ENCODE measurements at places on chromosomes 5 and 9. TPM values are rescaled to one million over a fixed set of nuclear protein-coding genes. Genes with fewer than 3 reads are reported as not detected.
A peak's percentile ranks its signal among the peaks of the same experiment; 100 is the strongest.

SGCD gene
- 54.5 TPM for total RNA-seq

LIFR gene
- total RNA-seq, result 70.8 TPM

MARCOL gene
- total RNA-seq, result not detected

PCDHGB2 gene
- 3.3 TPM for total RNA-seq

- DNase-seq, result no peak
These were observed 1167.1 kb upstream of the SEMA6A start for GRCh38 chr5:117741655-117742206.

GRCh38 chr9:106868565-106868964 lies 5.6 kb downstream of the ZNF462 start:
- no peak for DNase-seq

GRCh38 chr5:150502106-150502505 lies 5.8 kb upstream of the NDST1 start:
- no peak for DNase-seq

- no peak for DNase-seq
These were observed 68.4 kb downstream of the SCAI start for GRCh38 chr9:125074976-125075375.

GRCh38 chr5:61098251-61098995 lies 63.8 kb downstream of the SMIM15 start:
- DNase-seq, result no peak

DNA sequence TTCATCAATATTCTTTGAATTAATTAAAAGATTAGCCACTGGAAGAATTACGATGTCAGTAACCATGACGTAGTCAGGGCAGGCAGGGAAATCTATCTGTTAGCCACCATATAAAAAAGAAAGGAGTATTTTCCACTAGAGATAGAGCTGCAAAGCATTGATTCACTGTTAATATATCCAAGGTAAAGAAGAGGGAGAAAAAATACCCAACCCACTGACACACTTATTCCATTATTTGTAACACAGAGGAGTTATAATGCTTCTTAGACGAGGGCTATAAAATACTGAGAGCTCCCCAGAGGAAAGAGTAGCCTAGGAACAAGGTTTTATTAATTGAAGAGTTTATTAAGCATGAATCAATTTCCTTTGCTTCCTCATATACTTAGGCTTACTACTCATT lies 382.2 kb upstream of the CDH6 start:
- DNase-seq, result no peak

GRCh38 chr9:97629156-97629555 lies 4.0 kb downstream of the TSTD2 start:
- DNase-seq, result no peak

SMC5 gene
- total RNA-seq, result 41.9 TPM

SHC3 gene
- total RNA-seq, result 0.79 TPM

SPEF2 gene
- total RNA-seq, result 13.8 TPM

DNA sequence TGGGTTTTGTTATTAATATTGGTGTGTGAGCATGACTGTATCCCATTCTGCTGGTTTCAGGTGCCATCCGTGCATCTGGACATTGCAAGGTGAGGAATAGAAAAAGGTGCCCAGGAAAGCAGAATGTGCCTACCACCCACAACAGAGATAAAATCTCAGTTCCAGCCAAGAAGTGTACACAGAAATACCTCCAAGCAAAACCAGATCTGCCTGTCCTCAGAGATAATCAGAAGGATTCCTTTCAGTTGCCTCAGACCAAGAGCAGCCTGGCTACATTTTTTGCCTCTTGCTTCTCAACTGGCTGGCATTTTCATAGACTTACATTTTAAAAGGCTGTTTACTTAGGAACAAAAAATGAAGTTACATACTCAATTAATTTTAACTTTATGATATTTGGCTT lies 12.1 kb upstream of the ABLIM3 start:
- no peak for DNase-seq

DNA sequence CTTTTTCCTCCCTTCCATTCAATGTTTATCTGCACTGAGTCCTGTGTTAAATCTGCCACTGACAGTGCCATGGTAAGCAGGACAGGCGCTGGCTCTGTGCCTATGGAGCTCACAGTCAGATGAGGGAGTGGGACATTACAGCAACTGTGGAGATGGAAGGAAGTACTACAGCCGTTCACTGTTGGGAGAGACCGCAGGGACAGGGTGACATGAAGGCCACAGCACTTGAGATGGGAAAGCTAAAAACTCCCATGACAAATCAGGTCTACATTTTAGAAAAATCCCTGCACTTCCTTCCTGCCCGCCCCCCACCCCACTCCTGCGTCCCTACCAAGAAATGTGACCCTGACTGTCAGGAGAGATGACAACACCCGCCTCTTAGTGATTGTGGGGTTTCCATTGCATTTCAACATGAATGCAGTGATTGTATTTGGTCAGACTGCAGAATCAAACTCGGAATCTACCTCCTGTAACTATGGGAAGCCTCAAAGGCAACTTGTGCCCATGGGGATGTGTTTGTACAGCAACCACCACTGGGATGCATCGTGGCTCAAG lies 56.4 kb downstream of the GTF3C4 start:
- DNase-seq, result no peak

GDA gene
- 1.5 TPM for total RNA-seq

DNA sequence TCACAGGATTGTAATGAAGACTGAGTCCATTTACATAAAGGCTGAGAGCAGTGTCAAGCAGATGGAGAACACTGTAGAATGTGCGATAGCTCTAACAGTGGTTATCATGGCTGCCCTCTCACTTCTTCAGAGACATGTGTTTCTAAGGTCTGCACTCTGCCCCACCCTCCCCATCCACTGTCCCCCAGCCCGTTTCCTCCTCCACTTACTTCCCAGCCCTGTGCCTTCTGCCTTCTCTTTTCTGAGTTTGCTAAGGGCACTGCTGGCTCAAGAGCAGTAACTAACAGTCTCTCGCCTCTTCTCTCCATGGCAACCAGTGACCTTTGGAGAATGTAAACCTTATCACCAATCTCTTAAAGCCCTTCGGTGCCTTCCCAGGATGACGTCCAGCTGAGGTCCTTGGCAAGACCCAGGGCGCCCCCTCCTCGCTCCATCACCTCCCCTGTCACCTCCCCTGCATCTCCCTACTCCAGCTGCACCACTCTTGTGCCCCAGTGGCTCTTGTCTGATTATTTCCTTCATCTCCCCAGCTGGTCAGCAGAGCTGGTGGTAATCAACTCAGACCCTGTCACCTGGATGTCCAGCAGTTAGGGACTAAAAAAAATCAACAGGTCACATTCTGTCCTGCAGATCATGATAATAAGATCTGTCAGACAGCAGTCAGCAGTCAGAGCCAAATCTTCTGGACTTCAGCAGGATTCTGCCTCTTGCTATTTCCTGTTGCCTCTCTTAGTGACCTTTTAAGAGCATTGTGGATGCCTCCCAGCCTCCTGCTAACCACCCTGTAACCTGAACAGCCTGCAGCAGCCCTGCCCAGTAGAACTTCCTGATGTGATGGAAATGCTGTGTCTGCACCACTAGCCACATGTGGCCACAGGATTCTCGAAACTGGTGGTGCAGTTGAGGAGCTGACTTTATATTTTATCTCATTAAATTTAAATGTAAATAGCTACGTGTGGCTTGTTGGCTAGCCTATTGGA lies 9.0 kb downstream of the FXN start:
- no peak for DNase-seq

DNA sequence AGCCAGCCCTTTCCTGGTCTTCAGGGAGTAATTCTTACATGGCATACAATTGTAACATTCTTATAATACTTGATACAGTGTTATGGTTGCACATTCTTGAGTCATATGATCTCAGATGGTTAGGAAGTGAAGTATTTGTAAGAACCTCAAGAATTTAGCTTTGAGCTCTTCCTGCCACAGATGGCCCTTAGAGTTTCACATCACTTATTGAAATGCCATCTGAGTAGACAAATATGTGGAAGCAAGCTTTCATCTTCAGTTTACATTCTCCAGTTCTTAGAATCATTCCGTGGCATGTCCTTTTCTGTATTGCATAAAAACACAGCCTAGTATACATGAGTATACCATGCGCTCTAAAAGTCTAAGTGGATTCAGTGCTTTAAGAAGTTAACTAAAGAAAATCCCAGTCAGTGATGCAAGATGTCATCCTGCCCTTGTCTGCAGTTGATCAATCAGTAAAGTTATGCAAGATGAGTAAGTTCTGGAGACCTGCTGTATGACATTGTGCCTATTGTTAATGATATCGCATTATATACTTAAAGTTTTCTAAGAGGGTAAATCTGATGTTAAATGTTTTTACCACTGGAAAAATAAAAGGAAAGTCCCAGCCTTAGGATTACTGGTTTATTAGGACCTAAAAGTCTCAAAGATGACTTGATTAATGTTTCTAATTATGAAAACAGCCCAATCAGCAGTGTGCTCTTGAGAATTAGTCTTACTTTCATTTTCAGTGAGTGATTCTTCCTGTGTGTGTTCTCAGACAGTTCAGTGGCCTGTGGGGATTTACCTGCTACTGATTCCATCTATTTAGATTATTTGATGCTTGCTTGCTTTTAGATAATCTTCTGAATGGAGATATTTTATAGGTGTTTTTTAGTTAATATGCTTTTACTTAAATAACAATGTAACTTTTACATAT lies 29.4 kb downstream of the RHOBTB3 start:
- peak; percentile 77 for DNase-seq

SPAAR gene
- total RNA-seq, result 0.79 TPM

GRCh38 chr5:141957367-141957996 lies 520 bp downstream of the PCDH12 start:
- DNase-seq, result no peak

CCDC171 gene
- 9.2 TPM for total RNA-seq

NRG2 gene
- total RNA-seq, result 0.99 TPM

DNA sequence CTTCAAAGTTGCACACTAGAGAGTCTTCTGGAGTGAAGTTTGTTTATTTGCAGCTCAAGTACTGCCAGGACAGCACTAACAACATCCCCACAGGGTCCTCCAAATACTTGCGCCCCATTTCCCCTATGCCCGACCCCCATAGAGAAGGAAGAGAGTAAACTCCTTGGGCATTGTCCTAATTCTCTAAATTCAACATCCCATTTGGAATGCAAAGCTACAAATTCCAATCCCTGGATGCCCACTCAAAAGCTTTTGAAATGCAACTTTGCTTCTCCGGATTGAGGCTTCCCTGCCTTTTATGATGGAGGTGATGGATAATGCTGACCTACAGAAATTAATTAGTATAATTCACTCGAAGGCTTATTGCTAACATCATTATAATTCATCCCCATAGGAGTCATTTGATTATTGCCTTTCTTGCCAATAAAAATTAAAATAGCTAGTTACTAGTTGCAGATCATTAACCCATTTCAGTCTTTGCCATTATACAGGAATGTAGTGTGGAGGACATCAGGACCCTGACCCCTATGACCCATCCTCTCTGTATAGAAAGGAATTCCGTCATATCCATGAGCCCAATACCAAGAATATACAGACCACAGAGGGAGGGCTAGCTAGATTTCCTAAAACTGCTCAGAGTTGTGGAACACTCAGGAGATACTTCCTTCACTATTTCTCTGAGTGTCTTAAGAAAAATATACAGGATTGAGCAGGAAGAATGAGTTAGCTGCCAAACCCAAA lies 277.6 kb downstream of the ZNF608 start:
- no peak for DNase-seq

GRCh38 chr9:87236546-87236945 lies 261.1 kb upstream of the DAPK1 start:
- no peak for DNase-seq

DNA sequence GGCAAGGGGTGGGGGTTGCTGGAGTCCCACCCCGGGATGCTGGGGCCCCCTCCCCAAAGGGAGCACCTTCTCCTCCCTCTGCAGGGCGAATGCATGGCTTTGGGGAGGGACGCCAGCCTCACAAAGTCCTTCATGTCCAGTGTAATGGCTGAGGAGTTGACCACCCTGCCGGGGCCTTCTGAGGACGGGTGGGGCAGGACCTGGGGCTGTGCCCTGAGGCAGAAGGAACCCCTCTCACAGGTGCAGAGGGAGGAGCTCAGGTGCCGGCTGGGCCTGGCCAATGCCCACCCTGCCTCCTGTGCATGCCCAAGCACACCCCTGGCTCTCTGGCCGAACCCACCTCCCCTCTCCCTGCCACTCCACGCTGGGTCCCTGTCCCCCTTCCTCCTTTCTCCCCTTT lies 64.3 kb upstream of the RNU6ATAC start:
- no peak for DNase-seq

BTNL3 gene
- not detected for total RNA-seq

PCDHGB7 gene
- total RNA-seq, result 7.6 TPM

GLRA1 gene
- total RNA-seq, result not detected

DNA sequence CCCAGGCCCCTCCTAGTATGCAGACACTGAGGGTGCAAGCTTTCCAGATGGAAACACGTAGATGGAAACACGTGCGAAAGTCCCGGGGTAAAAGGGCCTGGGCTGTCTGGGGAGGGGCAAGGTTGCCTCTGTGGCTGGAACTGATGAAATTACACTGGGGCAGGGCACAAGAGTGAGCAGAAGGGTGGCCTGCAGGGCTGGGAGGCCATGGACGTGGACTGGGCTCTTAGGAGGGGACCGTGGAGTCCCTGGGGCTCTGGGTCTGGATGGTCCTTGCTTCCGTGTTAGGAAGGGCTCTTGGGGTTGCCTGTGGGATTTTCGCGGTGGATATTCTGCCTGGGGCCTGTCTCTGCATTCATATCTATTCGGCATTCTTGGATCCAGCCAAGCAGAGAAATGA lies 63.3 kb downstream of the IRX1 start:
- no peak for DNase-seq

GRCh38 chr5:173680660-173681242 lies 64.3 kb upstream of the BOD1 start:
- DNase-seq, result no peak

DNA sequence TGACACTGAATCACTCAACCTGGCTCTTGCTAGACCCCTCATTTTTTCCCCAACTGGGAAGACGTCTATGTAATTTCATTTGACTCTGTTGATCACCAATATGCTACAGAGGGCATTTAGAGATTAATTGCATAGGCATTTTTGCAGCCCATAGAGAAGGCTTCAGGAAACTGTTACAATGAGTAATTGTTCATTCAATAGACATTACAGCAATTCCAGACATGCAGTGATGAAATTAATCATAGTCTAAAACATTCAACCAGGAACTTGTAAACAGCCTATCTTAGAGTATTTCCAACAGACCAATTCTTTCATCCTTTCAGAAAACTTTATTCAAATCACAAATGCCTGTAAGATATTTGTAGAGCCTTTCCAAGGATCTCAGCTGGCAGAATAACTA lies 122.3 kb downstream of the MARCHF11 start:
- DNase-seq, result no peak

DENND4C gene
- total RNA-seq, result 116 TPM

- no peak for DNase-seq
These were observed 43.0 kb downstream of the LHFPL2 start for GRCh38 chr5:78605611-78606010.

GRCh38 chr9:105439428-105439827 lies 8.4 kb upstream of the FSD1L start:
- no peak for DNase-seq

GRCh38 chr5:172834415-172835289 lies 601 bp downstream of the ERGIC1 start:
- no peak for DNase-seq

DNA sequence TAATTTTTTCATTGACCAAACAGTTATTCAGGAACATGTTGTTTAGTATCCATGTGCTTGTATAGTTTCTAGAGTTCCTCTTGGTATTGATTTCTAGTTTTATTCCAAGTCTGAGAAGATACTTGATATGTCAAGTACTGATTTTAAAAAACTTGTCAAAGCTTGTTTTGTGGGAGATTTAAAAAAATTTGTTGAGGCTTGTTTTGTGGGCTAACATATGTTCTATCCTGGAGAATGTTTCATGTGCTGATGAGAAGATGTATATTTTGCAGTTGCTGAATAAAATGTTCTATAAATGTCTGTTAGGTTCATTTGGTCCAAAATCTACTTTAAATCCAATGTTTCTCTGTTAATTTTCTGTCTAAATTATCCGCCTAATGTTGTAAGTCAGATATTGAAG lies 1065.1 kb upstream of the WWC1 start:
- DNase-seq, result no peak

GRCh38 chr5:172055421-172055820 lies 49.0 kb upstream of the FBXW11 start:
- no peak for DNase-seq
